ENCODE measurements at places on chromosomes 6 and 20.

GRCh38 chr6:28634411-28634760 is 108.7 kb downstream of the GPX5 start:
- no peak for DNase-seq
- no peak overlapping the region for H3K27ac ChIP-seq
- H3K36me3 ChIP-seq, result no peaks in the 10 kb centered on the region
- no peak overlapping the region for H3K4me3 ChIP-seq
- peaks cover 23% of the 10 kb centered on the region for H3K27me3 ChIP-seq

DNA sequence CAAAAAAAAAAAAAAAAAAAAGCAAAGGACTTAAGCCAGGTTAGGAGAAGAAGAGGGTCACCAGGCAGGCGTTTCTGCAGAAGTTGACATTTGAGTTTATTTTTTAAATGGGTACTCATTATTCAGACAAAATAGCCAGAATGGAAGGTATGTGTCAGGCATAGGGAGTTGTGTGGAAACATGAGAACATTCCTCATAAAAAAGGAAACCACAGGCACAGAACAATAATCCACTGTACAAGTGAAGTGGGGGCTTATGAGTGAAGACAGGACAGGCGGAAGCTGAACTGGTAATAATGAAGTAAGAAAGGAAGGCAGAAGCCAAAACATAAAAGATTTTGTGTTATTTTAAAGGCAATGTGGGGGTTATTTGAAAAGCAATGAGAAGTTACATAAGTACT is 104.6 kb downstream of the EPB41L2 start:
- no peaks in the 10 kb centered on the region for H3K36me3 ChIP-seq
- H3K4me3 ChIP-seq, result no peak overlapping the region
- H3K27me3 ChIP-seq, result no peaks in the 10 kb centered on the region
- no peak for DNase-seq

DNA sequence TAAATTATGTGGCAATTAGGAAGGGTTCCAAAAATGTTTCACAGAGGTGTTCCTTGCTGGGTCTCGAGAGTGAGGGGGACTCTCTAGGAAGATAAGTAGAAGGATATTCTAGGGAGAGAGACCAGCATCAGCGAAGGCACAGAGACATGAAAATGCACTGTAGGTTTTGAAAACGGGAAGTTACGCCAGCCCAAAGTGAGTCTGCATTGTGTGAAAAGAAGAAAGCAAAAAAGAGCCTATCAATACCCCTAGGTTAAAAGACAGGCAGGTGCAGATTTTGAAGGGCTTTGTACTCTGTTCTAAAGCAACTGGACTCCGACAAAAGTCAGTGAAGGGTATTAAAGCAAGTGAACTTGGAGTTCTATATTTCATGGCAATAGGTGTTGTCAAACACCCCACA is 25.7 kb upstream of the MRAP2 start:
- no peaks in the 10 kb centered on the region for H3K27me3 ChIP-seq
- no peaks in the 10 kb centered on the region for H3K36me3 ChIP-seq
- H3K4me3 ChIP-seq, result no peak overlapping the region
- no peak overlapping the region for H3K27ac ChIP-seq
- DNase-seq, result no peak

GRCh38 chr20:47455133-47456040 is 46.3 kb upstream of the NCOA3 start:
- H3K27me3 ChIP-seq, result peaks cover 3% of the 10 kb centered on the region
- no peak overlapping the region for H3K4me3 ChIP-seq
- H3K4me1 ChIP-seq, result peaks cover 12% of the 10 kb centered on the region
- H3K27ac ChIP-seq, result no peak overlapping the region
- DNase-seq, result no peak
- H3K36me3 ChIP-seq, result no peaks in the 10 kb centered on the region

DNA sequence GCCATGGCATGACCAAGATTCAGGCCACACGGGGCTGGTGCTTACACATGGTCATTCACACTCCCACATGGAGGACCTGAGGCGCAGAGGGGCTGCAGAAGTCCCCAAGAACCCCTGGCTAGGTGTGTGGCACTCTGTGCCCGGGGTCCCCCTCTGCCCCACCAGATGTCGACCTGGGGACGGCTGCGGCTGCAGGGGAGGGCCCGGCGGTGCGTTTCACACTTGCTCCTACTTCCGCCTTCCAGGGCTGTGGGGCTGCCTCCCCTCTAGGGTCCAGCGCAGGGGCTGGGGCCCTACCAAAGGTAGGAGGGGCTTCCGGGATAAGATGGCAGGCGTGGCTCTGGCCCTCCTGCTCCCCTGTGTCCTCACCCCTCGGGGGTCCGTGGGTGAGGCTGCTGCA is 81.1 kb upstream of the SLCO4A1 start:
- peaks cover 7% of the 10 kb centered on the region for H3K4me1 ChIP-seq
- no peak for DNase-seq
- peak overlapping the region; percentile 36 for H3K4me3 ChIP-seq

DNA sequence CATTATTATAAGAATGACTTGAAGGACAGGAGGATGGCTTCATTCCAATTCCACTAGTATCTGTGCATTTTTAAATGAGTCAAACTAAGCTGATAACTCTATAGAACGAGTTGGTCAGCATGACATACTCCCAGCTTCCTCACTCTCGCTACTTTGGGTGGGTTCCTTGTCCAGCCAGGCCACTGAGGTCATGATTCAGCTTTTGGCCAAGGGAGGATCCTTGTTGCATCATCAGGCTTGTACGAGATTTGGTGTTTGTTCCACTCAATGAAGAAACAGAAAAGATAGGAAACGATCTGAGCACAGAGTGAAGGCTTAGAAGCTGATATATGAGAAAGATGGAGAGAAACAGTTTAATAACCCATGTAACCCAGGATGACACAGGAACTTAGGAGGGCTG is 19.8 kb downstream of the NEDD9 start:
- H3K27me3 ChIP-seq, result no peaks in the 10 kb centered on the region
- peaks cover 34% of the 10 kb centered on the region for H3K36me3 ChIP-seq
- no peak overlapping the region for H3K4me3 ChIP-seq
- no peak for DNase-seq
- H3K27ac ChIP-seq, result peak overlapping the region; percentile 57
- peaks cover 100% of the 10 kb centered on the region for H3K4me1 ChIP-seq

GRCh38 chr6:166419286-166419685 is 36.5 kb upstream of the MPC1 start:
- peaks cover 32% of the 10 kb centered on the region for H3K27me3 ChIP-seq
- DNase-seq, result peak; percentile 75
- peak overlapping the region; percentile 98 for H3K27ac ChIP-seq
- H3K4me1 ChIP-seq, result peaks cover 64% of the 10 kb centered on the region

GRCh38 chr6:79818471-79818870 is 128.9 kb downstream of the ELOVL4 start:
- no peaks in the 10 kb centered on the region for H3K27me3 ChIP-seq
- H3K4me3 ChIP-seq, result no peak overlapping the region
- DNase-seq, result no peak
- no peaks in the 10 kb centered on the region for H3K4me1 ChIP-seq
- H3K36me3 ChIP-seq, result no peaks in the 10 kb centered on the region

GRCh38 chr20:33680686-33681085 is 5.5 kb downstream of the E2F1 start:
- peaks cover 2% of the 10 kb centered on the region for H3K27me3 ChIP-seq
- H3K27ac ChIP-seq, result no peak overlapping the region
- peaks cover 6% of the 10 kb centered on the region for H3K4me1 ChIP-seq
- H3K36me3 ChIP-seq, result no peaks in the 10 kb centered on the region
- no peak overlapping the region for H3K4me3 ChIP-seq
- no peak for DNase-seq

- no peak overlapping the region for H3K4me3 ChIP-seq
- H3K27me3 ChIP-seq, result peaks cover 4% of the 10 kb centered on the region
- no peaks in the 10 kb centered on the region for H3K4me1 ChIP-seq
- no peaks in the 10 kb centered on the region for H3K36me3 ChIP-seq
- no peak for DNase-seq
- no peak overlapping the region for H3K27ac ChIP-seq
Measured at GRCh38 chr20:48159145-48160008, 374.1 kb upstream of the SULF2 start.

DNA sequence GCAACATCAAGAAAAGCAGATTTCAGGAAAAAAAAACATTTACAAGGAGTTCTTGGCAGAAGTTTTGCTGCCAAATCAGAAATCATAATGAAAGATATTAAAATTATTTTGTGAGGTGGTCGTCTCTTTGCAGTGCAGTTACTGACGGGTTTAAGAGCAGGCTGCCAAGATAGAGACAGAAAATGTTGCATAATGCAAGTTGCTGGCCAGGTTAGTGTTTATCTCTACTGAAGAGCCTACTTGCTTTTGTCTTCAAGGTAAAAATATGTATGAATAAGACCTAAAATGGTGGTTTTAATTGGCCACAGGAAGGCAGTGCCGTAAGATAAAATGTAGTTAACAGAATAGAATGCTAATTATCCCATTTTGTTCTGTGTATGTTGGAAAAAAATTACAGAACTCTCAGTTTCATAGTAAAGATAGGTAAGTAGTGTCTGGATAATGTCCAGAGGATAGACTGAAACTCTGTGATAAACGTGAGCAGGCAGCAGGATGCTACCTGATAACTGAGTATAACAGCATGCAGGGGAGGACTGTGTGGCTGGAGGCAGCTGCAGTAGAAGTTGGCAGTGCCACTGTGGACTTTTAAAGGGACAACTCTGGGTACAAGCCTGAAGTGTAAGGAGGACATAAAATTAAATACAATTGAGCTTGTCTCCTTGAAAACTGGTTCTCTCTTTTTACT is 13.9 kb downstream of the FOXO3 start:
- peaks cover 79% of the 10 kb centered on the region for H3K4me1 ChIP-seq
- DNase-seq, result no peak
- H3K27me3 ChIP-seq, result peaks cover 2% of the 10 kb centered on the region
- H3K4me3 ChIP-seq, result no peak overlapping the region

DNA sequence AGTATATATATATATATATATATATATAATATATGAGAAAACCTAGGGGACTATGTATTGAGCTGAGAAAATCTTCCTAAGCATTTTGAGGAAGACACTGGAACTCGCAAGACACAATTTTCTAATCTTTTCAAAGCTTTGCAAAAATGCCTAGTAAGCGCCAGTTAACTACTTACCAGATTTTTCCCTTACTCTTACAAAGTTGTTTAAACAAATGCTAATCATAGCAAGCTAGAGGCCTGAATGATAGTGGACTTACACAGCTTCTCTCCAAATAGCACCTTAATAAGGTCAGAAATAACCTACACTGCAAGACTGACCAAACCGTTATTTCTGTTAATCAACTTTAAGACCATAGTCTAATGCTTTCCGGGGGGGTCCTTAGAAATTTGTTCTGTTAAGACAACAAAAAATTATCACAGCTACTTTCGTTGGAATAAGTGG is 56.1 kb upstream of the HFE start:
- no peaks in the 10 kb centered on the region for H3K36me3 ChIP-seq
- DNase-seq, result no peak
- H3K4me1 ChIP-seq, result peaks cover 67% of the 10 kb centered on the region
- H3K4me3 ChIP-seq, result peak overlapping the region; percentile 92

DNA sequence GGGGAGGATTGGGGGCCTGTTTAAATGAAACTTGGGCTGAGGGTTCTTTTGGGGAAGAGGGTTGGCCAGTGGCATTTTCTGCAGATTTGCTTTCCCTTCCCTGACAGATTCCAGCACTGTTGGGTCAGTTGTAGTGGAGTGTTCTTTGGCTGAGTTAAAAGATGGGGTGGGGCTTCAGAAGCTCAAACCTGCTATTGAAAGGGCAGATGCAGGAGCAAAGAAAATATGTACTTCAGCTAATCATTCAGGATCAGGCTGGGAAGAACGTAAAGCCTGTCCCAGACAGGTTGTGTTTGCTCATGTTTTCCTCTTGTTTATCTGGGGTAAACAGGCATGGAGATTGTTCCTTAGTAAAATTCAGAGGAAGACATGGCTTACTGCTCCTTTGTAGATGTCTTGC is 2.5 kb downstream of the SASH1 start:
- H3K4me1 ChIP-seq, result peaks cover 6% of the 10 kb centered on the region
- H3K36me3 ChIP-seq, result no peaks in the 10 kb centered on the region
- no peak overlapping the region for H3K4me3 ChIP-seq
- H3K27ac ChIP-seq, result no peak overlapping the region
- peaks cover 9% of the 10 kb centered on the region for H3K27me3 ChIP-seq

- no peaks in the 10 kb centered on the region for H3K4me1 ChIP-seq
- H3K36me3 ChIP-seq, result no peaks in the 10 kb centered on the region
- no peaks in the 10 kb centered on the region for H3K27me3 ChIP-seq
- DNase-seq, result no peak
- no peak overlapping the region for H3K4me3 ChIP-seq
Measured at GRCh38 chr20:43287637-43288036, 97.9 kb upstream of the PTPRT start.

GRCh38 chr20:51710361-51710894 is 57.8 kb downstream of the ATP9A start:
- H3K27ac ChIP-seq, result no peak overlapping the region
- H3K4me3 ChIP-seq, result no peak overlapping the region
- DNase-seq, result no peak
- no peaks in the 10 kb centered on the region for H3K4me1 ChIP-seq
- H3K27me3 ChIP-seq, result no peaks in the 10 kb centered on the region
- peaks cover 10% of the 10 kb centered on the region for H3K36me3 ChIP-seq

DNA sequence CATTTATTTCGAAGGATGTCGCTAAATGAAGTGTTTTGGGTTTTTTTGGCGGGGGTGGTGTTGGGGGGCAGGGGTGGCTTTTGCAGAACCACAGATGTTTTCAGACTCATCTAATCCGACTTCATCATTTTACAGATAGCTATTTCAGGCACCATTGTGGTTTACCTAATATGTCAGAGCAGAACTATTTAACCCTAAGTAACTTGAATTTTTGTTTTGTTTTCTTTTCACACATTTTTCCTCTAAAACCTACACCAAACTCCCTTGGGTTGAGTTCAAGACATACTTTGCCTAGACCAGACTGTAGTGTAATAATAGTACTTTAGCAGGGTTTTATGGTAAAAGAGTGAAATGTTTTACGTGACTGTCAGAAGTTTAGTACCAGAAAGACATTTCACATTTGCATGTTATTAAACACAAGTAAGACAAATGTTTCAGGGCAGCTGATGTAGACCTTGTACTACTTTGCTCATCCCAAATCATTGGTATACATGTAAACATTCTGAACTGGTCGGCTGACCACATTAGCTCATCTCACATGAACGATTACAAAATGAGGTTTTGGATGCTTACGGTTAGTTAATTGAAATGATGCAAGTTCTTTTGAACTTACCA is 37.7 kb downstream of the MAP3K4 start:
- H3K36me3 ChIP-seq, result peaks cover 6% of the 10 kb centered on the region
- H3K4me3 ChIP-seq, result peak overlapping the region; percentile 5
- H3K27me3 ChIP-seq, result no peaks in the 10 kb centered on the region
- peak overlapping the region; percentile 32 for H3K27ac ChIP-seq
- DNase-seq, result no peak
- peaks cover 65% of the 10 kb centered on the region for H3K4me1 ChIP-seq

GRCh38 chr6:148311966-148312669 is 30.5 kb upstream of the SASH1 start:
- H3K4me1 ChIP-seq, result no peaks in the 10 kb centered on the region
- H3K36me3 ChIP-seq, result no peaks in the 10 kb centered on the region
- no peak overlapping the region for H3K27ac ChIP-seq
- no peak overlapping the region for H3K4me3 ChIP-seq

DNA sequence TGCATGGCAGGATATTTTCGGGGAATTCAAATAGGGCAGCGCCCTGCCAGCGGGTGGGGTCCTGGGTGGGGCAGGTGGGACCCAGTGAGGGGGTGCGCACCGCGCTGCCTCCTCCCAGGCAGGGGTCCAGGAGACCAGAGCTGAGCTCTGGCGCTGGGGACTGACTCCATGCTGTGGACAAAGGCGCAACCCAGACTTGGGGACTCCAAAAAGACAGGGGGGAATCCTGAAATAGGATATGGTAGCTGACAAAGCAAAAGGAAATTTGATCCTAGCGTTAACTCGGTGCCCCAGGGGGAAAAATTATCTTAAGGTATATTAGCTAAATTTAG is 23.6 kb downstream of the TFAP2A start:
- H3K36me3 ChIP-seq, result peaks cover 7% of the 10 kb centered on the region
- H3K4me3 ChIP-seq, result no peak overlapping the region
- no peak for DNase-seq
- no peak overlapping the region for H3K27ac ChIP-seq
- H3K27me3 ChIP-seq, result peaks cover 44% of the 10 kb centered on the region

Data from immature natural killer cell (primary cell).